HS-27A (cell line): ENCODE measurements at places on chromosomes 2 and 18.

- no peak for DNase-seq
Measured at GRCh38 chr2:113219889-113220641, 46.3 kb downstream of the PSD4 start.

GRCh38 chr2:181066333-181066732 lies 85.9 kb downstream of the UBE2E3 start:
- DNase-seq: no peak

DNA sequence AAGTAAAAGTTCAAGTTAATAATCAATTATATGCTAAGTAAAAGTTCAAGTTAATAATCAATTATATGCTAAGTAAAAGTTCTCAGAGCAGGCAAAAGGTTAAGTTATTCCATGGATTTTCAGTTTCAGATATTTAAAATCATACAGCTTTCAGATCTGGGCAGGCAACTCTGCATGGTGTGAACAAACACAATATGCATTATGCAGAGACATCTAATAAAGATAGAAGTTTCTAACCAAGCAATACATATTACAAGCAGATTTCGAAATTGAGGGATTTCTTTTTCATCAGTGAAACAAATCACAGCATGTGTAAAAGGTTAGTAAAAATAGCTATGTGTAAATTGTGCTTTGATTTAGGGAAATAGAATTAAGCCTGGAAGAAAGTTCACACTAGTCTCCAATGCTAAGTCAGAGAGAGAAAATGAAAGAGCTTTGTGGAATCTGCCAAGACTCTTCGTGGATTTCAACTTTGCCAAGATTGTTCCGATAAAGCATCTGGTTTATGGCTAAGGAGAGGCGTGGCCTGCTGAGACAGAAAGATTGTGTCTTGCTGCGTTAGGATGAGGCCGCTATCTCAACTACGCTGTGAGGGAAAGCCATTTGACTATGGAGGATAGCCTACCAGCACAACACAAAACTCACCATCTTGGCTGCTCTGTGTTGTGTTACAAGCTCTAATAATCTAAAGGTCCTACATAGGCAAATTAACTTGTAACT lies 60.1 kb upstream of the SLC16A14 start:
- DNase-seq: no peak

DNA sequence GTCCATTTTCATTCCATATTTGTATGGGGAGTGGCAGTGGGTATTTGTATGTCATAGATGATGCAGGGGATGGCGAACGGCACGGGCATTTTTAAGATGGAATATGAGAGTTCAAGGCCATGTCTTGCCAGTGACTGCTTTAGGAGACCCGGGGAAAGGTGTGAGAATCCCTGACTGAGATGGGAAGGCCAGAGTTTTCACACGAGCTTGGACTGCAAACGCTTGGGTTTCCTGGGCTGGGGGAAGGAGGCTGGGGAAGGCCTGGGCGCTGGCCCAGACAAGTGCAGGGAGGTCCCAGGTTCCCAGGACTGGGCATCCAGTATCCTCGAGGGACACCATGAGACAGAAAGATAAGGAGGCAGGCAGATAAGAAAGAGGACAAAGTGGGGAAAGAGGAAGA lies 35.2 kb downstream of the CNGA3 start:
- DNase-seq: no peak

- DNase-seq: no peak
Measured at GRCh38 chr2:181145645-181146044, 165.2 kb downstream of the UBE2E3 start.

GRCh38 chr2:142992840-142993239 lies 115.4 kb downstream of the KYNU start:
- no peak for DNase-seq

GRCh38 chr2:58680755-58681310 lies 439.7 kb upstream of the FANCL start:
- DNase-seq: no peak

DNA sequence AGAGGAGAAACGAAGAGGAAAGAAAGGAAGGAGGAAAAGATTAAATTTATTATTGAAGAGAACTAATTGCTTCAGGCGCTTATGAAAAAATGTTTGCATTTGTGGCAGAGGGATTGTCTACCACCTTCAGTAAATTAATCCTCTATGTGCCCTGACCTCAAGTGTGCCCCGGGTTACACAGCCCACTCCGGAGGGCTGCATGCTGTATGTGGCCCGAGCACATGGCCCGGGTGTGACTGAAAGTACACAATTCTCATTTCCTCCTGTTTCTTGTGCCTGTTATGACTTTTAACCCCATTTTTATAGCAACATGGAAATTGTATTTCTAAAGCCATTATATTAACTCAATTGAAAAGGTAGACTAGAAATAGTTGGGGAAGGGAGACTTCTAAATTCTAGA lies 38.8 kb downstream of the ZEB2 start:
- no peak for DNase-seq

DNA sequence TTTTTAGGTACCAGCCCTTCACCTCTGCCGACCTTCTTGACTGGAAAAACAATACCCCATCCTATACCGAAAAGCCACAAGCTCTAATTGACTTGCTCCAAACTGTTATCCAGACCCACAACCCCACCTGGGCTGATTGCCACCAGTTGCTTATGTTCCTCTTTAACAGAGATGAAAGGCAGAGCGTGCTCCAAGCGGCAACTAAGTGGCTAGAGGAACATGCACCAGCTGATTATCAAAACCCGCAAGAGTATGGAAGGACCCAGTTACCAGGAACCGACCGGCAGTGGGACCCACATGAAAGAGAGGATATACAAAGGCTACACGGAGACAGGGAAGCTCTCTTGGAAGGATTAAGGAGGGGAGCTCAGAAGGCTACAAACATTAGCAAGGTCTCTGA lies 86.1 kb upstream of the TANC1 start:
- no peak for DNase-seq

DNA sequence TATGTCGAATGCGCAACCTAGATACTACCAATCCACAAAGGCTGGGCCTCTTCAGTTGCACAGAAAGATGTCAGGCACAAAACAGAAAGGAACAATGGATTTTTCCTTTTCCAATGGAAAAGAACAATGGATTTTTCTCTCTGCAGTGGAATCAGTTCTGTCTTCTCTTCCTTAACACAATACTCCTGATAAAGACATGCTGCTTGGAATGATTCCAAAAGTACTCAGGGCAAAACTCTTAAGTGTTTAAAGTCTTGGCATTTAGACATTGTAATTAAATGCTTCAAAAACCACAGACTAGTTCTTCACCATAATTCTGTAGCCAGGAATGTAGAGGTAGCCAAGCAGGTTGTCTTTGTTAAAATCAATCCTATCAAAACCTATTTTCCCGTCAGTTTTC lies 46.7 kb upstream of the FLACC1 start:
- DNase-seq: no peak

DNA sequence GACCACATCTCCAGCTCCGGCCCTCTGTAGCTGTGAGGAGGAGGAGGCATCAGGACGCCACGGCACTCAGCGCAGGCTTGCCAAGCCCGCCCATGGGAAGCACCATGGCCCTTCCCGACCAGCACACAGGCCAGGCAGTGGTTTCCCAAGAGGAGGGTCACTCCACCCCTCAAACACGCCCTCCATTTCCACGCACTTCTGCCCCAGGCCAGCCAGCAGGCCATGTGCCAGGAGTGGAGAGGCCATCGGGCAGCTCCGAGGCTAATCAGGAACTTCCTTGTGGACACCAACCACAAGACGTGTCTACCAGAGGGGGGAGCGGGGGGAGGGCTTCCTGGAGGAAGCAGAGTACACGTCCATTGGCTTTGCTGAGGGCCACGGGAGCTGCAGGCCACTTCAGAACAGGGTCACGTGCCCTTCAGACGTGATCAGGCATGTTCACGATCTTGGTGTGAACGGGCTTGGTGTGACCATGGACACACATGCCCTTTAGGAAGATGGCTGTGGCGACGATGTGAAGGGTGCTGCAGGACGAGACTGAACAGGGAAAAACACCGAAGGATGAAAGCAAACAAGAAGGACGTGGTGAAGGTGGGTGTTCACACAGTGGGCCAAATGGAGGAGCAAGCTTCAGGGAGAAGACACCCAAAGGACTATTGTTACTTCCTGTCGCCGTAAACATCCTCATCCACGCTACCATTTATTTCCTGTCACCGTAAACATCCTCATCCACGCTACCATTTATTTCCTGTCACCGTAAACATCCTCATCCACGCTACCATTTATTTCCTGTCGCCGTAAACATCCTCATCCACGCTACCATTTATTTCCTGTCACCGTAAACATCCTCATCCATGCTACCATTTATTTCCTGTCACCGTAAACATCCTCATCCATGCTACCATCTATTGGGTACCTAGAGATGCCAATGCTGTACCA lies 6.5 kb upstream of the MTERF4 start:
- DNase-seq: no peak

DNA sequence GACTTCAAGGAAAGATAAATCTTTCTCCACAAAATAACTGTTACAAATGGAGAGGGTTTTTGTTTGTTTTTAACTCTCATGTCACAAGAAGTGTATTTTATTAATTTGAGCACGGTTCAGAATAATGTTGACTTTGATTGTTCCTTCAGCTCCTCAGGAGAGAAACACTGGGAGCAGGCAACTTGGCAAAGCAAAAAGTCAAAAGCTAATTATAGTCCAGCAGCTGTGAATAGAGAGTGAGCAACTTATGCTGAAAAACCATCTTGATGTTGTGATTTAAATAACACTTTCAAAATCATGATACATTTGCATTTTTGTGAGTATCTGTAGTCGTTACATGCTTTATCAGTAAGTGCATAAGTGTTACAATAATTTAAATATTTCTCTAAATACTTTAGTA lies 37.5 kb upstream of the TTN start:
- no peak for DNase-seq

- no peak for DNase-seq
Measured at GRCh38 chr2:172843266-172843582, 107.6 kb downstream of the RAPGEF4 start.

DNA sequence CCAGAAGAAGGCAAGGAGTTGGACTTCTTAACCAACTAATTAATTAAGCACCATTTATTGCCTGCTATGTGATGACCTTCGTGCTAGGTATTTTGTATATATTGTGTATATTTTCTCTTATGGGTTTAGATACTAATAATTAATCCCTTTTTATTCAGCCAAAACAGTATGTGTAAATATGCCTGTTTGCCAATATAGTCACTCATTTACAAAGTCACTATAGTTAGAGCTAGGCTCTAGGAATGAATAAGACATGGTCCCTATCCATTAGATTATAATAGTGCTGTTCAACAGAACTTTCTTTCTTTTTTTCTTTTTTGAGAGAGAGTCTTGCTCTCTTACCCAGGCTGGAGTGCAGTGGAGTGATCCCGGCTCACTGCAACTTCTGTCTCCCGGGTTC lies 51.4 kb downstream of the GREB1L start:
- no peak for DNase-seq

GRCh38 chr18:78396077-78396476 lies 583.5 kb upstream of the SALL3 start:
- DNase-seq: no peak

GRCh38 chr2:39521876-39522517 lies 84.9 kb upstream of the MAP4K3 start:
- DNase-seq: no peak

DNA sequence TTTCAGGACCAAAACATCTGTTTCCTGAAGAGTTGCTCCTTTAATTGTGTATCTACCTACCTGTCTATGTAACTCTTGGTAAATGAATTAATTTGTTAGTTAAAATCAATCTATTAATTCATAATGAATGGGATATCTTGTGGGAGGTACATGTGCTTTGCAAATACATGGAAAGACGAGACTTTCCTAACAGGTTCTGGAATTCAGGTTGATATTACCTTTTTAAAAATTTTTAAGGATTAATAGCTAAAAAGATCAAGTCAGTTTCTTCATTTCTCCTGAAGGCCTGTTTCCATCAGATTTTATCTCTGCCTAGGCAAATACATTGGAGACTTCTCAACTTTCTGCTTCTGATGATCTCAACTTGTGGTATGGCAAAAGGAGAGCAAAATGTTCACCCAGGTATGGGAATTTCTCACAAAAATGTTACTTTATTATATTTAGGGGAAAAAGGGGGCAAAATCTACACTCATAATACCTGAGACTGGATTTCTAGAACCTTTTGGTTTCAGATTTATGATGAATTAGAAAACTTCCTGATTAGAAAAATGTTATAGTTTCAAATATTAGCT lies 7.4 kb downstream of the TFPI start:
- DNase-seq: no peak

DNA sequence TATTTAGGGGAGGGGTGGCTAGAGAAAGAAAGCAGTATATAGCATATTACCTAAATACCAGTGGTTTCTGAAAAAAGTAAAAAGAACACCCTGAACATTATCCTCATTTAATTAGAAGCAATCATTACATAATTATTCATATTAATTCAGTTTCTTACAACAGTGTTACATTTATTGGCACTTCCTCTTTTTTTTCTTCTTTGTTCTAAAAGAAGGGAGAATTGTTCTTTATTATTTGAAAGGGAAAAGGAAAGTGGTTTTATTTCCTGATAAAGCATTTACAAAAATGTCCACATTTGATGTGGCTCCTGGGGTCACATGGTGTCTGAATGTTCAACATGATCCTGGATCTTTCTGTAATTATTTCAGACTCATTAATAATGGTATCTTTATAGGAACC lies 254.9 kb upstream of the ZEB2 start:
- no peak for DNase-seq
